ENCODE measurements at places on chromosomes 5 and 9.

- no peak for DNase-seq
Observed at GRCh38 chr5:33271606-33272005, 169.2 kb upstream of the TARS1 start.

DNA sequence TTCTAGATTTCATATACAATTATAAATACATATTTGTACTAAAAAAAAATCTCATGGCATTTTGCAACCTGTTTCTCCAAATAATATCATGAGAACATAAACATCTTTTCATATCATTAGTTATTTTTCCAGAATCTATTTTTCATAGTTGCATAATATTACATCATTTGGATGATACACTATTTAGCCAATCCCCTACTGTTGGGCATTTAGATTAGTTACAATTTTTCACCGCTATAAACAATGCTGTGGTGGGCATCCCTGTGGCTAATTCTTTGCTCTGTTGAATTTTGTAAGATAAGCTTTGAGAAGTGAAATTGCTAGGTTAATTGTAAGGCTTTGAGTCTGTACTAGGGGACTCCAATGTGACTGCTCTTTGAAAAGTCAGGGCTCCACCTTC is 2.2 kb upstream of the FOXI1 start:
- DNase-seq: no peak

DNA sequence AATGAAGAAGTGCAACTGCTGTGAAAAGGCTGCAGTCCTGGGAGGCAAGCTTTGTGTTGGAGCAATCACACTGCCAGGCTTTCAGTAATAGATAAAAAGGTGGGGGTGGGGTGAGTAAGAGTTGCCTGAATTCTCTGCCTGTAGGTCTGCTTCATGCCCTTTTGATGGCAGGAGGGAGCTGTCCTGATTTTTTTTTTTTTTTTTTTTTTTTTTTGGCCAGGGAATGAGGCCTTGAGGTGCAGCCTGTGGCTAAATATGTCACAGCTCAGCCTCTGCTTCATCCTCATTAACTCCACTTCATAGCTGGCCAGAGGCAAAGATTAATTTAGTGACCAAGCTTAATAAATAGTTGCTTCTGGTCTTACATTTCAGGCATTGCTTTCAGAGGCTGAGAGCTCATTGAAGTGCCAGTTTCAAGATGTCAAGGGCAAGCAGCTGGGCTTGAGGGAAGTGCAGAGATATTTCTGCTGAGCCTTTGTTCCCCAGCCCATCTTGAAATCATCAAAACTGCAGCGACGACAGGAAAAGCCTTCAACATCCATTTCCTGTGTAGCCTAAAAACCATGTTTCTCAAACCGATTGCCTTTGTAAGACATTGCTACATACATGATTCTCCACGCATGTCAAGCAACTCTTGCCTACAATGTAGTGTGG is 134.7 kb downstream of the MACIR start:
- no peak for DNase-seq

DNA sequence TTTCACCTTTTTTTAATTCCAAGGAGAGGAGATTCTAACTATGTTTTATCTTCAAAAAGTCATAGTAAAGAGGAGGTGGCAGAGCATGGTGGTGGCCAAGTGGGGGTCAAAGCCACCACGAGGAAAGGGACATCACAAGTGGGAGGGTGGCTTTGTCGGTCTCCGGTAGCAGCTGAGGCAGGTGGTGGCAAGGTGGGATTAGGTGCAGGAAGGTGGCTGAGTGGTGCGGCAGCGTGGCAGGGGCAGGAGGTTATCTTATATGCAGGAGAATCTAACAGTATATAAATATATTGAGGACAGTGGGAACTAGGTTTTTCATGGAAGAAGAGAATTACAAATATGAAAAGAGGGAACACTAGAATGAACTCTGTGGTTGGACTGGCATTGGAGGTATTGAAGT is 196.8 kb downstream of the FSTL4 start:
- DNase-seq: no peak

DNA sequence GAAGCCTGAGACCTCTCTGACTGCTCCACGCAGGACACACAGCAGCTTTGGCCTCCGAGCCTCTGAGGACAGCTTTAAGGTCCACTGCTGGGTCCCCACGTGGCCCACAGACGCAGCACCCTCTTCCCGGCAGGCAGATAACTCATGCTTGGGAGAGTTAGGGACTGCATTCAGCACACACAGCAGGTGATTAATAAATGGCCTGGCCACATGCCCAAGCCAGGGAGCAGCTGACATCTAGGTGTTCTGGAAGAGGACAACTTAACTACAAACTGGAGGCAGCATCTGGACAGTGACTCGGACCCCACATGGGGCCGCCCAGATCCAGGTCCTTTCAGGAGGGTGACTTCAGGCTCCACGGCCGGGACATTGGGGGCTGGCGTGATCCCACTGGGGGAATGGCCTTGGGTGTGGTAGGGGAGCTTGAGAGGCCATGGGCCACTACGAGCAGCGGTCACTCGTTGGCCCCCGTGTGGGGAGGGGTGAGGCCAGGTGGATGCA is 11.3 kb downstream of the NINJ1 start:
- DNase-seq: no peak

GRCh38 chr9:73118286-73118685 is 33.4 kb upstream of the ANXA1 start:
- no peak for DNase-seq

DNA sequence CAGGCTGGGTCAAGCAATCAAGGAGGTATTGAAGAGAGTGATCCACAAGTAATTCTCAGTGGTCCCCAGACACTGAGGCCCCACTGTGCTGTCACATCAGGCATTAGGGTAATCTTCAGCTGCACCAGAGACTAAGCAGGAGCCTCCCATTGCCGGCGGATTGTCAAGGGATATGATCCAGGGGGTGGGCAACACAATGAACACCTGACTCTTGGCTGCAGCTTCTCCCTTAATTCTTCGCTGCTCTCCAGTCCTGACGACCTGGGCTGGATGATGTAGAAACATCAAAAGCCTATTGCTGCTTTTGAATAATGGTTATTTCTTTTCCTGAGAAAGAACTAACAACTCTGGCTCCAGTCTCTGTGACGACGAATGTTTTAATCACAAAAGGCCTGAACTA is 78.4 kb upstream of the IFNK start:
- no peak for DNase-seq

DNA sequence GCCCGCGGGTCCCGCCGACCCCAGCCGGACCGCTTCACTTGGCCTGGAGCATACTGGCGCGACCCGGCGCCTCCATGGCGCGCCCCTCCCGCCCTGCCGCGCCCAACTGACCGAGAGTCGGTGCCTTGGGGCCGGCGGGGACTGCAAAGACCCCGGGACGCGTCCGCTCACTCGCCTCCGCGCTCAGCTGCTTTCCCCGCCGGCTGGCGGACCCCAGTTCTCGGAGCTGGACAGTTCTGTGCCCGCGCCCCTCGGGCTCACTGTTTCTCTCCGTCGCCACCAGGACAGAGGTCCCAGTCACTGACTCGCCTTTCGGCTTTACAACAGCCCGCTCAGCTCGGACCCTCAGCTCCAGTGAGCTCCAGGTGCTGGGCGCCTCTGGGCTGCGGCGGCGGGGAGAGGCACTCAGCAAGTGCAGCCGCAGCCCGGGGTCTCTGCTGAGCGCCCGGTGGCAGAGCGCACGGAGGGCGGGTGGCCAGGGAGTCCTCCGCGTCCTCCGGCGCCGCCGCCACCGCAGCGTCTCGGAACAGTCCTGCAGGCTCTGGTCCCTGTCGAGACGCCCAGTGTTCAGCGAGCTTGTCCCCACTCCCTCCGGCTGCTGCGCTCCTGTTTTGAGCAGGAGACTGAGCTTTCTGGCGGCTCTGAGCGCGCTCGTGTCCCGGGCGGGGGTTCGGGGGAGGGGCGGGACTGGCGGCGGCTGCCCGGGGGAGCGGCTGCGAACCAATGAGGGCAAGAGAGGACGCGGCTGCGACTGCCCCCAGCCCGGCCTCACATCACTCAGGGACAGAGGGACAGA is at the start of gene SMIM32:
Gene SMIM32 (minus strand): TSS at position 637 of the 796 bp plus-strand sequence. CDS start 638 bp downstream, outside the sequence.
- DNase-seq: no peak

GRCh38 chr5:154485096-154485491 is 7.1 kb upstream of the HAND1 start:
- DNase-seq: no peak

- no peak for DNase-seq
Observed at GRCh38 chr5:60510049-60510448, 189.9 kb downstream of the DEPDC1B start.

- no peak for DNase-seq
Observed at GRCh38 chr9:130556396-130557076, 22.8 kb upstream of the FUBP3 start.

- DNase-seq: no peak
Observed at GRCh38 chr5:51033215-51033614, 350.0 kb upstream of the ISL1 start.

GRCh38 chr9:94627287-94627686 is 12.0 kb downstream of the FBP1 start:
- no peak for DNase-seq

GRCh38 chr5:107464876-107465275 is 205.9 kb downstream of the EFNA5 start:
- no peak for DNase-seq

GRCh38 chr9:110575945-110576344 is 3.6 kb downstream of the SVEP1 start:
- no peak for DNase-seq

GRCh38 chr5:19977099-19977498 is 10.9 kb downstream of the CDH18 start:
- no peak for DNase-seq

GRCh38 chr5:34582371-34582770 is 73.8 kb upstream of the RAI14 start:
- no peak for DNase-seq

DNA sequence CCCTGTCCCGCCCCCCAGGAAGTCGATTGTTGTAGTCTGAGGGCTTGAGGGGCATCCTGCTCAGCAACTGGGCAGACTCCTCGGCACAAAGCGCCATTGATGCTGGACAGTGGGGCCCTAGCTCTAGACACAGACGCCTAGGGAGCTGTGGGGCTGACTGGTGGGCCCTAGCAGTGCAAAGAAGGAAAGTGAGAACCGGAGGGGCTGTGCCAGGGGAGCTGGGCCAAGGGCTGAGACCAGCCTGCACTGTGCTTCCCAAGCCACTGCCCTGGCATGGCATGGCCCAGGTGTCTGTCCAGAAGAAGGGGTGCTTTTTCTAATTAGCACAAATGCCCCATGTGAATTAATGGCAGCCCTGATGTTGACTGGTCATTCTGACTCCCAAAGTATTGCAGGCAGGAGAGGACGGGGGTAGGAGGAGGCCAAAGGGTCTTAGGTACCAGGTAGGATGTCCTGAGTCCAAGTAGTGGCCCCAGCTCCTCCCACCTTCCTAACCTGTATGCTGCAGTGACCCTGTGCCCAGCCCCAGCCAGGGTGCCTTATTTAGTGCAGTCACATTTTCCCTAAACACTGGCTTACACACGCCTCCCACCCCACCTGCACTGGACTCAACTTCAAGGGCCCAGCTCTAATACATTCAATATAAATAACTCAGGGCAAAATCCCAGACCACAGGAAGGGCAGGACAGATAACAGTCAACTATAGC is 15.9 kb downstream of the TCF7 start:
- no peak for DNase-seq
